ENCODE measurements at places on chromosomes 7 and 10. TPM values are rescaled to one million over a fixed set of nuclear protein-coding genes. Genes with fewer than 3 reads are reported as not detected.

DNA sequence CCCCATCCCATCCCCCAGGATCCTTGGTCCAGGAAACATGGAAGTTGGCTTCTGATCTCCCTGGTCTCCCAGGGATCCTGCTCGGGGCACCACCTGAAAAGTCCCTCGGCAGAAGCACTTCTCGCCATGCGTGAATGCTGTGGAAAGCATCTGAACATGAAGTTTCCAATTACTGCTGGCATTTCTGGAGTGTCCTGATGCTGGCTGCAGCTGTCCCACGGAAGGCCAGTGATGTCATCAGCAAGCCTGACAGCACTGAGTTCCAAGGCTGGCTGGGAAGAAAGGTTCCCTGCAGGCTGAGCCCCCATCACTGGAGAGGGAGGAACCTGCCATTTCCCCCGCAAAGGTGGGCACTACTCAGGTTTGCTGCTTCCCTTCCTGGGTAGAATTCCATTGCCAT, 71.4 kb downstream of the KCNMA1 start:
- no peak overlapping the region for H3K27ac ChIP-seq
- no peak for DNase-seq
- H3K4me1 ChIP-seq: no peaks in the 10 kb centered on the region
- H3K4me3 ChIP-seq: no peak overlapping the region

GRCh38 chr10:78785066-78785465, 283.7 kb upstream of the ZMIZ1 start:
- H3K36me3 ChIP-seq: no peaks in the 10 kb centered on the region
- no peak for DNase-seq
- H3K4me1 ChIP-seq: no peaks in the 10 kb centered on the region
- H3K27ac ChIP-seq: no peak overlapping the region
- no peak overlapping the region for H3K4me3 ChIP-seq
- peaks cover 20% of the 10 kb centered on the region for H3K27me3 ChIP-seq

DNA sequence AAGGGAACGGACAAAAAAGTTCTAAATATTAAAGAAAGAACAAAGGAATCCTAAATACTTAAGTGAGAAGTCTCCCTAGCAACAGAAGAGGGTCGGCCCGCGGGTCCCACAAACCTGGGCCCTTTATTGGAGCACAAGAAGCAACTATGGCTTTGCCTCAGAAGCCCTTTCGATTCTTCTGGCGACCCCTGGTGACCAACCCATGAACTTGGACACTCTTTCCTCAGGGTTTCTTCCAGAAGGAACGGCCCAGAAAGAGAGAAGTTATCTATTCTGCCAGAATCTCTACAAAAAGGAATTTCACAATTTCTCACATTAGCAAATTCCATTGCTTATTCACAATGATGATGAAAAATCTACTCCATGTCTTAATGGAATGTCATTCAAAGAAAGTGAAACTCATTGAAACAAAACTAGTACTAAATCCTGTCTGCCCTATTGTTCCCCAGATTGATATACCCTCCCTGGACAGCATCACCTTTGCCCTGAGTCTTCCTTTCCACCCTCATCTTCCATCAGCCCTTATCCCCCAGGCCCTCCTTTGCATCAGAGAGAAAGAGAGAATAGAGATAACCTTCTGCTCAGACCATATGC, 43.7 kb downstream of the CPVL start:
- no peak overlapping the region for H3K27ac ChIP-seq
- no peaks in the 10 kb centered on the region for H3K27me3 ChIP-seq
- H3K36me3 ChIP-seq: no peaks in the 10 kb centered on the region
- H3K4me3 ChIP-seq: no peak overlapping the region
- DNase-seq: peak; percentile 30

- no peaks in the 10 kb centered on the region for H3K4me1 ChIP-seq
- no peaks in the 10 kb centered on the region for H3K27me3 ChIP-seq
- DNase-seq: no peak
- no peak overlapping the region for H3K27ac ChIP-seq
- no peak overlapping the region for H3K4me3 ChIP-seq
These were observed 43.7 kb downstream of the PCLO start for GRCh38 chr7:83119026-83119382.

DNA sequence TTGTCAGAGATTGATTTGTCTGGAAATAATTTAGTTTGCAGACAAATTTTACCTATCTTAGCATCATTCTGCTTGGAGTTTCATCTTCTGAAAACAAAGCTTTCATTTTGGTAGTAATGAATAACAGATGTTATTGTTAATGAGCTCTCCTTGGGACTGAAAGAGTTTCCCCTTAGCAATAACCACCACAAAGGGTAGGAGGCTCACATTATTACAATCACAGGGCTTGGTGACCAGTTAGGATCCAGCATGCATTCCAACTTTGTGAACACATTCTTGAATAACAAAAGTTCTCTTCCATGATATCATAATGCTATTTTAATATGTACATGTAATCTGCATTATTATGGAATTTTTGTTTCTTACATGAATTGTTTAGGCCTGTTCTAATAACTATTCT, 148.8 kb upstream of the VWC2 start:
- H3K4me1 ChIP-seq: no peaks in the 10 kb centered on the region
- H3K27ac ChIP-seq: no peak overlapping the region
- H3K27me3 ChIP-seq: no peaks in the 10 kb centered on the region
- DNase-seq: no peak

DNA sequence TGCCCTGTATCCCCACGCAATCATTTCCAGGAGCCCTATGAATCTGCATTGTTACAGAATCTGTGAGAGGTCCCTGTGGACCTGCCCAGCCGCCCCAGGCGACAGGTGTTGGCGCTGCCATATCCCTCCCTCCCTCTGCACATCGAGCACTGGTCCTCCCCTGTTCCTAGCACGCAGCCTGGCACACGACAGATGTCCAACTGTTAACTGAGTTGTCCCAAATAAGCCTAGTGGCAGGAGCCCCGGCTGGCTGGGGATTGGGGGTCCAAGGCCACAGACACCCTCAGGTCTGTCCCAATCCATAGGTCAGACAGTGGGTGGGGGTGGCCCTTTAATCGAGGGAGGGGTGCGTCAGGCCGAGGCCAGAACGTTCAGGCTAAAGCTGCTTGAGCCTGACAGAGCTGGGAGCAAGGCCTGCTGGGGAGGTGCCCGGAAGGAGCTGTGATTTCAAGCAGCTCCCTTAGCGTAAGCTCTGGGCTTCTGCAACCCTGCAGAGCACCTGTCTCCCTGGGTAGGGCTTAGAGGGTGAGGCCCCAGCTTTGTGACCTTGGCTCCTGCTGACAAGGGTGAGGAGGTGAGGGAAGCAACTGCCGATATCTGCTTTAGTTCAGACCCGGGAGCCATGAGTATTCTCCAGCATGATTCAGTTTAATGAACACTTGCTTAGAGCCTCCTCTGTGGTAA, 40.1 kb downstream of the ADRA2A start:
- H3K36me3 ChIP-seq: no peaks in the 10 kb centered on the region
- H3K4me1 ChIP-seq: peaks cover 7% of the 10 kb centered on the region
- no peak overlapping the region for H3K4me3 ChIP-seq
- DNase-seq: no peak
- no peak overlapping the region for H3K27ac ChIP-seq

GRCh38 chr7:76166404-76167255, 35.1 kb upstream of the SRRM3 start:
- no peaks in the 10 kb centered on the region for H3K36me3 ChIP-seq
- H3K4me1 ChIP-seq: peaks cover 10% of the 10 kb centered on the region
- no peaks in the 10 kb centered on the region for H3K27me3 ChIP-seq
- H3K4me3 ChIP-seq: peak overlapping the region; percentile 81

DNA sequence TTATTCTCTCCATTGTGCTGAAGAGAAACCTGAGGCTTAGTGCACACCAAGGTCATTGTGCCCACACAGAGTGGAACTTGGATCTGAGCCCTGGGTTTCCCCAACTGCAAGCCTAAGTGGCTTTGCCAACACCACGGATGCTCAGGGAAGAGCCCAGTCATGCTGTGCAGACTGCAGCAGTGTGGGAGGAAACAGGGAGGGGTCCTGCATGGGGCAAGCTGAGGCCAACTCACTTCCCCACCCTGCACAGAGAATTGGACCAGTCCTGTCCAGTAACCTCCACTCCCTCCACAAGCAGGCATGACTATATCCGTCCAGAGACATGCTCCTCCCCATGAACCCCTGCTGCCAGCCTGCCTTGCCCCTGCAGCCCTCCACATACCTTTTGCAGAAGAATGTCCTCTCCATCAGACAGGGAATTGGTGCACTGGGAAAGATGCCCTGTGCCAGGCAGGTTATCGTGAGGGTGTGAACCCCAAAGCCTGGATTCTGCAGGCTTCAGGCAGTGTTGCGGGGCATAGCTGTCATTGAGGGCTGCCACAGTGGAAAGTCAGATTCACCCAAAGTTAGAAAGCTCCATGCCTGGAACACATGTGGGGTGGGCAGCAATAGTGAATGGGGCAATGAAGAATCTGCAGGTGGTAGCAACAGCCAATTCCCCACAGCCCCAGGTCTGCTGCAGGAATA, 44.9 kb downstream of the DRGX start:
- H3K4me1 ChIP-seq: no peaks in the 10 kb centered on the region
- H3K36me3 ChIP-seq: no peaks in the 10 kb centered on the region
- no peaks in the 10 kb centered on the region for H3K27me3 ChIP-seq
- no peak for DNase-seq
- H3K27ac ChIP-seq: no peak overlapping the region
- no peak overlapping the region for H3K4me3 ChIP-seq

DNA sequence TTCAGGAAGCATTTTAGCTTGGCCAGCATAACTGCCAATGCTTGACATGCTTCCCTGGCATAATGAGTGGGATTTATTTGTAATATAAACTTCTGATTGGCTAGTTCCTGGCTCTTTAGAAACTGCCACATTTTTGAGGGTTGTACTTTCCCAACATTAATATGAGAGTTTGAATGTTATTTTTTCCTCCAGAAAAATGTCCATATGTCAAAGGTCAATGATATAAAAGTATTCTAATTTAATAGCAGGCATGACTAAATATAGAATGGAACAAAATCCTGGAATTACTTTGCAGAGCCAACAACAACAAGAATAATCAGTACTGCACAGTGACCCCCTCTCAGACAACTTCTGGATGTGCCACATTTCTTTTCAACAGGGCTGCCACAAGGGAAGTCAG, 352.6 kb downstream of the PRPF18 start:
- peaks cover 13% of the 10 kb centered on the region for H3K27me3 ChIP-seq
- H3K27ac ChIP-seq: no peak overlapping the region
- no peak for DNase-seq
- peaks cover 6% of the 10 kb centered on the region for H3K36me3 ChIP-seq
- no peak overlapping the region for H3K4me3 ChIP-seq
- peaks cover 13% of the 10 kb centered on the region for H3K4me1 ChIP-seq

- peaks cover 11% of the 10 kb centered on the region for H3K36me3 ChIP-seq
- DNase-seq: no peak
- no peak overlapping the region for H3K4me3 ChIP-seq
- H3K27ac ChIP-seq: no peak overlapping the region
These were observed 9.3 kb downstream of the ADD3 start for GRCh38 chr10:110017052-110017451.

GRCh38 chr7:82821037-82821436, 341.6 kb downstream of the PCLO start:
- H3K27me3 ChIP-seq: no peaks in the 10 kb centered on the region
- no peaks in the 10 kb centered on the region for H3K4me1 ChIP-seq
- H3K36me3 ChIP-seq: no peaks in the 10 kb centered on the region

DNA sequence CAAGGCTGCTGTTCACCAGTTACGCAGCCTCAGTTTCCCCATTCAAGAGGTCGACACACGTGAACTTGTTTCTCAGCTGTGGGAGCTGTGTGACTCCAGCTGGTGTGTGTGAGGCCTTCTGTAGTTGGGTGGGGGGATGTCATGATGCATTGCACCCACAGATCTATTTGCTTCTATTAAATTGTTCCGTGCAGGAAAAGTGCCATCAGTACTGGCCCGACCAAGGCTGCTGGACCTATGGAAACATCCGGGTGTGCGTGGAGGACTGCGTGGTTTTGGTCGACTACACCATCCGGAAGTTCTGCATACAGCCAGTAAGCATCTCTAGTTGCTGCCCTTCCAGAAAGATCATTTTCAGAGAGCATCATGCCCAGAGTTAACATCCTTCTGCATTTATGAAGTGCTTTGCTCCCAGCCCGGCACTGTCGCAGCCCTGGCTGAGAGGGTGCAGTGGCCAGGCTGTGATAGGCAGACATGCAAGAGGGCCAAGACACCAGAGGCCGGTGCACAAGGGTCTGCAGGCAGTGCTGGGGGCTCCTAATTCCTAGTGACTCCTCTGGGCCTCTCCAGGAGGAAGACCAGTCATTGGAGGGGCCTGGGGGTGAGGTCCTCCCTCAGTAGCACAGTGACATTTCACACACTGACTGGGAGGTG, 60.2 kb downstream of the MKI67 start:
- DNase-seq: no peak
- no peak overlapping the region for H3K4me3 ChIP-seq
- H3K36me3 ChIP-seq: peaks cover 58% of the 10 kb centered on the region
- peak overlapping the region; percentile 38 for H3K27ac ChIP-seq
- no peaks in the 10 kb centered on the region for H3K27me3 ChIP-seq

- H3K4me3 ChIP-seq: no peak overlapping the region
- no peaks in the 10 kb centered on the region for H3K27me3 ChIP-seq
- no peak for DNase-seq
- H3K36me3 ChIP-seq: no peaks in the 10 kb centered on the region
- no peak overlapping the region for H3K27ac ChIP-seq
- no peaks in the 10 kb centered on the region for H3K4me1 ChIP-seq
These were observed 230.5 kb downstream of the TCF7L2 start for GRCh38 chr10:113180401-113181154.

- H3K4me3 ChIP-seq: no peak overlapping the region
- H3K27me3 ChIP-seq: peaks cover 18% of the 10 kb centered on the region
- no peak overlapping the region for H3K27ac ChIP-seq
- H3K36me3 ChIP-seq: no peaks in the 10 kb centered on the region
- no peak for DNase-seq
- no peaks in the 10 kb centered on the region for H3K4me1 ChIP-seq
These were observed 9.1 kb upstream of the CXCL12 start for GRCh38 chr10:44393834-44394547.

The CASP2 gene
- 79.7 TPM for total RNA-seq

The COL1A2 gene
- 0.35 TPM for total RNA-seq

The SH2D4B gene
- total RNA-seq: 0.08 TPM

The POU6F2 gene
- not detected for total RNA-seq

The ING3 gene
- 28.6 TPM for total RNA-seq

The TRDMT1 gene
- total RNA-seq: 9.6 TPM

The PRTFDC1 gene
- 3.6 TPM for total RNA-seq
